ENCODE measurements at places on chromosomes 11 and 22.

GRCh38 chr22:39722501-39722900 is 151.9 kb downstream of the CACNA1I start:
- DNase-seq, result no peak

GRCh38 chr11:5394091-5394490 is 10.5 kb downstream of the OR51M1 start:
- DNase-seq, result no peak

DNA sequence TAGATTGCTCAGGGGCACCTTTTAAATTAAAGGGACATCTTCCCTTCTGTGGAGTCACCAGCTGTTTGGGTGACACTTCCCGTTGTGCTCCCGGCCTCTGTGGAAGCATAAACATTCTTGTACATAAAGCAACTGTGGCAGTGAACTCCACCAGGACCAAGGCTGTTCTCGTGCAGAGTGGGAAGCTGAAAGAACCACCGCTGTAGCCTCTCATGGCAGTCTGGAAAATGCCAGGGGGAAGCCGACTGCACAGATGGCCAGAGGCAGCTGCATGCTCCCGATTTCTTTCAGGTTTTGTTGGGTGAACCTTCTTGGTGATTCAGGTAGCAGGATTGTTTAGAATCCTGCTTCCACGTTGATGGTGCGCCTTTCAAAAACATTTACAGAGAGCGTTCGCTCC is 10.3 kb downstream of the UBASH3B start:
- DNase-seq, result no peak

GRCh38 chr11:132472411-132473172 is 1059.7 kb downstream of the OPCML start:
- DNase-seq, result no peak

GRCh38 chr11:94922321-94923003 is 50.9 kb downstream of the CWC15 start:
- peak; percentile 70 for DNase-seq

DNA sequence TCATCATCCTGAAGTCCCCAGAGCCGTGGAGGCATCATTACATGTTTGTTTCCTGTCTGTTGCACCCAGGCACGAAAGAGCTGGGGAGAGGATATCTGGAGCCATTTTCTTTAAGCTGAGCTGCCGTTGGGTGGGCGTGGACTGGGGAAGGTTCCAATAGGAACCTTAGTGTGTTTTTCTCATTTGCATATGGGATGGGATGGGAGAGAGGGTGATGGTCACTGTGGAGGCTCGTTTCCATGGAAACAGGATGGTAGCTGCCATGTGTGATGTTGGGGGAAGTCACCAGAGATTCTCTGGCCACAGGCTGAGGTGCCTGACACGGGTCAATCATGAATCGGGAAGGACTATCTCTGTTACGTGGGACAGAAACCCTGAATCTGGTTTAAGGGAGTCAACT is 39.7 kb downstream of the CACNA1I start:
- DNase-seq, result no peak

DNA sequence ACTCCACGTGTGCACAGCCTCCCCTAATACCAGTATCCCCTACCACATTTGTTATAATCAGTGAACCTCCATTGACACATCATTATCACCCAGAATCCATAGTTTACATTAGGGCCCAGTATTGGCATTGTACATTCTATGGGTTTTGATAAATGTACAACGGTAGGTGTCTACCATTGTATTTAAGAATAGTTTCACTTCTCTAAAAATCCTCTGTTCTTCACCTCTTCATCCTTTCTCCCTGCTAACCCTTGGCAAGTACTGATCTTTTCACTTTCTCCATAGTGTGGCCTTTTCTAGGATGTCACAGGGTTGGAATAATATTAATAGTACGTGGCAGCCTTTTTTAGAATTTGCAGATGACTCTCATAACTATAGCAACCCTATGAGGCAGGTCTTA is 353.8 kb downstream of the DDX10 start:
- DNase-seq, result no peak

- peak; percentile 37 for DNase-seq
These were observed 5.9 kb upstream of the RNH1 start for GRCh38 chr11:512761-513595.

- peak; percentile 14 for DNase-seq
These were observed 566.2 kb downstream of the MIAT start for GRCh38 chr22:27223317-27224177.

GRCh38 chr22:41491374-41492100 is 22.6 kb downstream of the ACO2 start:
- no peak for DNase-seq

DNA sequence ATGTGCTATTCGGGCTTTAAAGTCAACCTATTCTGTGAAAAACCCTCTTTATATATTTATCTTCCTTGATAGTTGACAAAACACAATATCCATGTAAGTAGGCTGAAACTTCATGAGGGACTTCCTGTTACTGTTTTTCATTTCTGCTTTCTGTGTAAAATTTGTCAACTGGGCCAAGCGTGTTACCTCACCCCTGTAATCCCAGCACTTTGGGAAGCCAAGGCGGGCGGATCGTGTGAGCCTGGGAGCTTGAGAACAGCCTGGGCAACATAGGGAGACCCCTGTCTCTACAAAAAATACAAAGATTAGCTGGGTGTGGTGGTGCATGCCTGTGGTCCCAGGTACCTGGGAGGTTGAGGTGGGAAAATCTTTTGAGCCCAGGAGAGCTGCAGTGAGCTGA is 66.5 kb upstream of the SLC25A18 start:
- peak; percentile 86 for DNase-seq

All from inflammatory macrophage treated with lipopolysaccharide for 4 hours (primary cell).